Transverse colon (tissue), 4 donors: ENCODE measurements at places on chromosomes 4 and X.

DNA sequence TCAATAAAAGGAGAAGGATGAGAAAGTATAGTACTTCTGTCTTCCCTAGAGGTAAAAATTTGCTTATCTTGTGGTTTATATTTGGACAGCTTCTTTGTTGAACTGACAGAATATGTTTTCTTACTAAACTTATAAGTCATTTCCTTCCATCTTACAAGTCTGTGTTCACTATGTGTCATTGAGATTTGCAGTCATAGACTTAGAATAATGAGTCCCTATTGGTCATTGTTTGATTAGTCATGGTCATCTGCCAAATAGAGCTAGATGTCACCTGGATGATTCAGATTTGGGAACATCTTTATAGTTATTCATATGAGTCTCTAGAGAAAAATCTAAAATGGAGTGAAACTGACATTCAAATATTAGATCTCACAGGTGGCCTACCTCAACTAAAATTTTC is 51.5 kb downstream of the SPATA18 start:
- DNase-seq = no peak
- H3K36me3 ChIP-seq = no peaks in the 10 kb centered on the region
- H3K27me3 ChIP-seq = no peaks in the 10 kb centered on the region

GRCh38 chr4:164771088-164771487 is 17.2 kb downstream of the SMIM31 start:
- H3K27me3 ChIP-seq = no peaks in the 10 kb centered on the region
- peaks cover 3% of the 10 kb centered on the region for H3K4me1 ChIP-seq
- H3K27ac ChIP-seq = peak overlapping the region; percentile 26
- no peak for DNase-seq
- H3K4me3 ChIP-seq = no peak overlapping the region

GRCh38 chr4:56229947-56230346 is 157.3 kb downstream of the AASDH start:
- H3K27ac ChIP-seq = no peak overlapping the region
- H3K4me3 ChIP-seq = no peak overlapping the region
- H3K27me3 ChIP-seq = no peaks in the 10 kb centered on the region
- H3K36me3 ChIP-seq = no peaks in the 10 kb centered on the region

- no peak overlapping the region for H3K27ac ChIP-seq
- no peaks in the 10 kb centered on the region for H3K4me1 ChIP-seq
- no peaks in the 10 kb centered on the region for H3K36me3 ChIP-seq
- DNase-seq = no peak
- no peaks in the 10 kb centered on the region for H3K27me3 ChIP-seq
These were observed 460.1 kb downstream of the NAF1 start for GRCh38 chr4:162706632-162707031.

- H3K4me1 ChIP-seq = no peaks in the 10 kb centered on the region
- no peak for DNase-seq
- no peak overlapping the region for H3K27ac ChIP-seq
- H3K36me3 ChIP-seq = peaks cover 1% of the 10 kb centered on the region
- H3K27me3 ChIP-seq = no peaks in the 10 kb centered on the region
- no peak overlapping the region for H3K4me3 ChIP-seq
These were observed 63.3 kb downstream of the MOSPD2 start for GRCh38 chrX:14936561-14936960.

- no peaks in the 10 kb centered on the region for H3K27me3 ChIP-seq
- no peak overlapping the region for H3K4me3 ChIP-seq
- H3K36me3 ChIP-seq = no peaks in the 10 kb centered on the region
- no peaks in the 10 kb centered on the region for H3K4me1 ChIP-seq
These were observed 15.3 kb downstream of the ATP1B4 start for GRCh38 chrX:120377179-120377578.
